ENCODE measurements at places on chromosomes 6 and 20.

- no peak for DNase-seq
Observed at GRCh38 chr20:61134296-61135030, 117.6 kb upstream of the CDH4 start.

DNA sequence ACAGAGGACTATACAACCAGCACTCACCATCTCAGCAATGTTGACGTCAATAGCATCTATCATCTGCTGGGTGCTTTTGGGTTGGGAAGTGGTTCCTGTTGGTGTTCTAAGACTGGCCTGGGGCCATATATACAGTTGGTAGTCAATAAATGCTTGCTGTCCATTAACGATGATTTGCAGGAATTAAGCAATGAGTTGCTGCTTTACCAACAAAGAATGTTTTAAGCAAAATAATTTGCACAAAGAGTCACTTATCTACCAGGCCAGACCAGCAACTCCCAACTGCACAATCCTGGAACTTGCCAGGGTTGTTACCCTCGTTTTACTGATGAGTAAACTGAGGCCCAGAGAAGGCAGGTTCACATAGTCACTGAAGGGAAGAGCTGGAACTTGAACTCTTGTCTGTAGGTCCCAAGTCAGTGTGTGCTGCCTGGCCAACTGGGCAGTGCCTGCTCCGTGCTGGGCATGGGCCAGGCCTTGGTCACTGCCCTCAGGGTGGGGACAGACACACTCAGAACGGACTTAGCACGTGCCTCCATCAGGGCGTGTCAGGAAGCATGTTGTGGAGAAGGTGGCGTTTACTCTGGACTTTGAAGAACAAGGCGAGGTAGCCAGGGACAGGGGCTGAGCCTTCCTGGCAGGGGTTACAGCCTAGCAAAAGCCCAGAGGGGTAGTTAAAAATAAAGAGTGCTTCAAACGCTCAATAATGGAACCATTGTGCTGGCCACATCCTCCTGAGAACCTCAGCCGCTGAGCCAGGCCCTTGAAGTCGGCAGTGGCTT lies 2.5 kb upstream of the SRC start:
- DNase-seq = no peak

DNA sequence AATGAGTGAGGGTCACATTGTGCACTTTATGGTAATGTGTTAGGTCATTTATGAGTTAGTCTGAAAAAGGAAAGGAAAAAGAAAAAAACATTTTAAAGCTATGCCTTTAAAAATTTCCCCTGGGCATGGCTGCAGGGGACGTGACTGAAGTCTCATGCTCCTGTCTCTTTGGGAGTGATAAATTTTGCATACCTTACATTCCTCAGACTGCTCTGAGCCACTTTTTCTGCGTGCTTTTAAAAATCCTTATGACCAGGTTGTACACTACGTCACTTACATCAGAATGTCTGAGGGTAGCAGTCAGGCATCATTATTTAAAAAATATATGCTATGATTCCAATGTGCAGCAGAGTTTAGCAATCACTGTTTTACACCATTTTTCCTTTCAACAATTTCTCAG lies 121.2 kb downstream of the RFPL4B start:
- DNase-seq = no peak

GRCh38 chr6:16759646-16760515 lies 1.4 kb downstream of the ATXN1 start:
- peak; percentile 73 for DNase-seq

GRCh38 chr20:23415959-23416583 lies 5.2 kb downstream of the NAPB start:
- no peak for DNase-seq

DNA sequence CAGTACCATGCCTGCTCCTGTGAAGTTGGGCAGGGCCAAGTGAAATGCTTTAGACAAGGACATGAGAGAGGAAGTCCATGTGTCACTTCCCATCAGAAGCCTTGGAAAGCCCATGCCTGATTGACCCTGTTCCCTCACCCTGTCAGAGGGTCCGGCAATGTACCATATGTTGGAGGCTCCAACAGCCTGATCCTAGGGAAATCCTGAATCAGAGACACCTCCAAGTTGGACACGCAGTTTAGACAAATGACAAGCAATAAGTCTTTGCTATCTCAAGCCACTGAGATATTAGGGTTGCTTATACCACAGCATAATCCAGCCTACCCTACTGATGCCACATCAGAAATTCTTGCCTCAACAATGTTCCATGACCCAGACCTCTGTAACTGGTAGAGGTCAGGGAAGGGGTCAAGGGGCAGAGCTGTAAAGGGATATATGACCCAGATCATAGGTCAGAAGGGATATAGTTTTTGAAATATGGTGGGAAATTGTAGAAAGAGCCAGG lies 174.8 kb downstream of the HACE1 start:
- no peak for DNase-seq

GRCh38 chr20:2132461-2132901 lies 30.9 kb downstream of the STK35 start:
- DNase-seq = no peak

All from activated naive CD4-positive, alpha-beta T cell treated with anti-CD3 and anti-CD28 coated beads, Interleukin-2, amount 50 U/mL, for 16 hours (primary cell).